ENCODE measurements at places on chromosomes 12 and 14. TPM values are rescaled to one million over a fixed set of nuclear protein-coding genes. Genes with fewer than 3 reads are reported as not detected.

The AP1G2 gene
- total RNA-seq: 41.9 TPM

The SPTB gene
- total RNA-seq: 23.5 TPM

The CD163 gene
- 0.94 TPM for total RNA-seq

The SLC7A8 gene
- 5.0 TPM for total RNA-seq

The HRK gene
- 0.31 TPM for total RNA-seq

The TC2N gene
- total RNA-seq: 5.6 TPM

The KDM2B gene
- 108 TPM for total RNA-seq

The CAPS2 gene
- total RNA-seq: 14.7 TPM

The AMN gene
- not detected for total RNA-seq

All from parietal lobe (tissue), 2 donors.